ENCODE measurements at places on chromosomes 4 and X.

DNA sequence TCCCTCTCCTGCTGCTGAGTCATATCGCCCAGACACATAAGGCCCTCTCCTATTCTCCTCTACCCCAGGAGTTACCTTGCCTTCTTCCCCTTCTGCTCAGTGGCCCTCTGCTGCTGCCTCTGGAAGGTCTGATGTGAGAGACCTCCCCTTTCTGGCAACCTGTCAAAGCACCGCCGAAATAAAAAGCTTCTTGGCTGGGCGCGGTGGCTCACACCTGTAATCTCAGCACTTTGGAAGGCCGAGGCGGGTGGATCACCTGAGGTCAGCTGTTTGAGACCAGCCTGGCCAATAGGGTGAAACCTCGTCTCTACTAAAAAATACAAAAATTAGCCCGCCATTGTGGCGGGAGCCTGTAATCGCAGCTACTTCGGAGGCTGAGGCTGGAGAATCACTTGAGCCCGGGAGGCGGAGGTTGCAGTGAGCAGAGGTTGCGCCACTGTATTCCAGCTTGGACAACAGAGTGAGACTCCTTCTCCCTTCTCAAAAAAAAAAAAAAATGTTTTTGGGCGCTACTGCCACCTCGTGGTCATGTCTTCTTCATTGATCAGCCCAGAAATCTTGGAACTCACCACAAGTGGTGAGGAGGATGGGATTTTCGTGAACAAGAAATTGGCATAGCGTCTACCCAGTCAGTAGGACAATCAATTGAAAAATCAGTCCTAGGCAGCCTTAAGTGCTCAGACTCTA lies 8.6 kb upstream of the ZXDA start:
- no peak for DNase-seq

DNA sequence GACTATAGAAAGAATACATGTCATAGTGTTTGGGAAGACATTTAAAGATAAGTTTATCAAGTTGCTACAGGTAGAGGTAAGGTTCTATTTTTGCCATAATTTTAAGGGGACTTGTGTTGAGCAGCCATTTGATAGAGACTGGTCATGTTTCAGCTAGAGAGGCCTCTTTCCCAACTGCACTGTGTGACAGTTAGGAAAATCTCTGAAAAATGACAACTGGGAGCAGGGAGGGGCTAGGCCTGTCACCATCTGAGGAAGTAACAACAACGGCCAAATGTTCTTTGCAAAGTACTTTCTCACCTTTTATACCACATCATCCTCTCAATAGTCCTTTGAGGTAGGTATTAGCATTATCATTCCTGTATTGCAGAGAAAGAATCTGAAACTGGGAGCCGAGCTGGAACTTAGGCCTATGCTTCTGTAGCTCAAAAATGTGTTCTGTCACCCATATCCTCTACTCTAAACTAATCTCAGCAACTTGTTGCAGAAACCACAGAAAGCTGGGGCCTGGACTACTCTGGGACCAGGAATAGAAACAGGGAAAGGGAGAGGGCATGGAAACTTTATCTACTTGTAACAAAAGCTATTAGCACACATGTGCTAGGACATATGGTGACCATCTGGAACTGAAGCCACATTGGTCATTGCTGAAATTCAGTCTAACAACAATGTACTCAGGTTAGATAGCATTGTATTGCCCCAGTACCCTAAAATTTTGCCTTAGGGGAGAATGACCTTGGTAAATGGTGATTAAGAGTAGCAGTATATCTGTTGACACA lies 198.9 kb downstream of the MID1IP1 start:
- no peak for DNase-seq

DNA sequence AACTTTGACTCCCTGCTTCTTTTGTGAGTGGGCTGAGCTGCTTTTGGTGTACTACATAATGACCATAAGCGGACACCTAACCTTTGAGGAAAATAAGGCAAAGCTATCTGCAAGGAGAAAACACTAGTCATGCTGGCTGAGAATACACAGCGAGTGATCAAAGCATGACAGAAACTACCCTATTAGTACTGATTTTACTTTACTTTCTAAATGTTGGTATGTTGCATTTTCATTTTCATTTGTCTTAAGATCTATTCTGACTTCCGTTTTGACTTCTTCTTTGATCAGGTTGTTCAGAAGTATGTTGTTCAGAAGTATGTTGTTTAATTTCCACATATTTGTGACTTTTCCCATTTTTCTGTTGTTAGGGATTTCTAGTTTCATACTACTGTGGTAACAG lies 361.1 kb downstream of the TRAM1L1 start:
- DNase-seq, result no peak

DNA sequence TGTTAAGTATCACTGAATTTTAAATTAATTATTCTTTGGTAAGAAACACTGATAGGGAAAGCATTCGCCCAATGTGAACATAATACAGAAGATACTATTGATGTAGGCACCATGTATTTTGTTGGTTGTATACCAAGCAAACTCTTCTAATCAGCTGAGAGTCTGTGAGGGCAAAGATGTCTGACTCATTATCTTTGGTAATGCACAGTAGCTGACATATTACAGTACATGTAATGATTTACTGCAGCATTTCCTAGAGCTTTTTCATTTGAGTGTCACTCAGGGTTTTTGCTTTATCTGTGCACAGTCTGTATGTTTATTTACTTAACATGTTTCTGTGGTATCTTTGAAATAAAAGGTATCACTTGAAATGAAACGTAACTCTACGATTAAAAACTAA lies 49.2 kb downstream of the CENPVL3 start:
- no peak for DNase-seq

DNA sequence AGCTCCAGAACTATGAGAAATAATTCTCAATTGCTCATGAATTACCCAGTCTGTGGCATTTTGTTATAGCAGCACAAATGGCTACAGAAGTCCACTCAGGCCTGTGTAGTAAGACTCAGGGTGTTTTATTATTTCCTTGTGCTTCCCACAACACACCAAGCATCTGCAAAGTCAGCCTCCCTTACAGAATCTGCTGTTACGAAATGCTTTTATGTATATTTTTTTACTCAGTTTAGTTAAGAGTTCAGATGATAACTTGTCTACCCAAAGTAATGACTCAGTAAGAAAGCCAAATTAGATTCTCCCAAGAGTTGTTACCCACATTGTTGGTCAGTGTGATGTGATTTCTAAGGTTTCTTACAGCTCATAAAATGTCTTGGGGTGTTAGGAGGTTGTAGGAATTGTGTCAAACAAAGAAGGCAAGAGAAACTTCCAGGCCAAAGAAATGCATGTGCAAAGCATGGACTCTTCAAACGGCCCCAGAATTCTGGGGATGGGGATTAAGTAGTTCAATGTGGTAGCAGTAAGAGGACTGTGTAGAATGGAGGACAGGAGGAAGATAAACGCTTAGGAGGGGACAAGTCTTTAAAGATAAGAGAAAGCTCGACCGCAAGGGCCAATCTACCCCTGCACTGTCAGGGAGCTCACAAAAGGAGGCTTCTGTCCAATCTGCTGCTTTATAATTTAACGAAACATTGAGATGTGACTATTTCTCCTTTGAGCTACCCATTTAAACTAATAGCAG lies 35.4 kb upstream of the TMEM184C start:
- DNase-seq, result no peak

DNA sequence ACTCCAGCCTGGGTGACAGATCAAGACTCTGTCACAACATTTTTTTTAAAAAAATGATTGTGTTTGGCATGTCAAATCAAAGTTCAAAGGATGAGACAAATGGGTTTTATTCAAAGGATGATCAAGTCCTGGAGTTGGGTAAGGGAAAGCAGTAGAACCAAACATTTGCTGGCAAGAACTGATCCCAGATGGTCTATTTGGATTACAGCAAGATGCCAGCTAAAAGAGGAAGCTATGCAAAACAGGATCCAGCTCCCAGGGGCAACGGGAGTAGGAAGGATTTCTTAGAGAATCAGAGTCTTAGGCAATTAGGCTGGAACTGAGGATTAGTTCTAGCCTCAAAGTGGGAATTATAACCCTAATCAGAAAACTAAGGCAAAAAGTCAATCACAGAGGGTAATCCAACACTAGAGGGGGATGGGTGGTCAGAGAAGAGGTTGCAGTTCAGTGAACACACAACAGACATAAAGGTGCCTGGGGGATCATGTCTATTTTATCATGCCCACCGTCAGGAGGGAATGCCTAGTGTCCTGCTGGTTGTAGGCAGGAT lies 133.0 kb upstream of the PLS3 start:
- no peak for DNase-seq

GRCh38 chr4:189202869-189203271 lies 737.8 kb upstream of the FRG1 start:
- DNase-seq, result no peak

GRCh38 chrX:149473092-149473491 lies 32.0 kb downstream of the IDS start:
- DNase-seq, result no peak

Measured in omental fat pad (tissue), 4 donors.